A549 (cell line): ENCODE measurements at places on chromosomes 7 and 10.

DNA sequence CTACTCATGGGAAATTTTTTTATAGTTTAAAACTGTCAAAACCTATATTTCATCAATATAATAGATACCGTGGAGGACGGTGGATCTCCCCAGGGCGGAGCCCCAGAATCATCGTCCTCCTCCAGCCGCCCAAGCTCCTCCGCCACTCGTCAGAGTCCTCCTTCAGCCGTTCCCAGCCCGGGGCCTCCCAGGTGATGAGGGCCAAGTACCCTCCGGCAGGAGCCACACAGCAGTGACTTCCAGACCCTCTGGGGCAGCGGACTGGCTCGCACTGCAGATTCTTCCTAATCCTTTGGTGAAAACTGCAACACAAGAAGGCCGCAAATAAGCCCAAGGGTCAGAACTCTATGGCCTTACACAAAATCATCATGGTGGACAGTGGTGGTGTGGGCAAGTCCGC lies 26.8 kb upstream of the ABCB5 start:
- no peak for DNase-seq

DNA sequence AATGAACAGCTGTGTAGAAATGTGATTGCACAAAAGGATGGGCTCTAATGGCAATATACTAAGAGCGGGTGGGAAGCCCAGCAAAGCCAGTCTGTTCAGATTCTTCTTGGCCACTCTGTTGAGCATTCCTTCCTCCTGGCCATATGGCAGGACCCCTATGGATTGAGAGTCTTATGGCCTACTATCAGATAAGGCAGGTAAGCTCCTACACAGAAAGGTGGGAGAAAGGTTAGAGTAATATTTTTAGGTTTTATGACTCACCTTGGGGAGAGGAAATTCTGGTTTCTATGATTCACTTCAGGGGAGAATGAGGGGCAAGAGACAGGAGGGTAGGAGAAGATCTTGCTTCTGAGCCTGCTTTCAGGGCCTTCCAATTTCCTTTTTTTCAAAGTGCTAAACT lies 15.1 kb upstream of the AKR1B10 start:
- no peak for DNase-seq

DNA sequence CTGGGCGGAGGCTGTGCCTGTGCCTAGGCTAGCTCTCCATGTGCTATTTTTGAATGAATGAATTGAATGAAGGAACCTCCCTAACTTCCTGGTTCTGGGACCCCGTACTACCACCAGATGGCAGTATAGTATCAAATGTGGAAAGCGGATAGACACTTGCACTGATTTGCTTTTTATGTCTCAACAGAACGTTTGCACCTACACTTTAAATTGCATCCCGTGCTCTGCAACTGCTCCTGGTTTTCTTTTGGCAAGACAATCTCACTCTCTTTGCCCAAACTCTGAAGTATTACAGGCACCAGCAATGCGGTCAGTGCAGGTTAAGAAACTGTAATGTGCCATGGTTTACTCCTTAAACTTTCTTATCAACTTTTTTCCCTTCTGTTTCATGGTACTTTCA lies 6.5 kb downstream of the FZD8 start:
- peak; percentile 77 for DNase-seq

- no peak for DNase-seq
Measured at GRCh38 chr7:41731493-41732435, 28.9 kb upstream of the INHBA start.

- no peak for DNase-seq
Measured at GRCh38 chr7:132759482-132760243, 183.4 kb upstream of the PLXNA4 start.

DNA sequence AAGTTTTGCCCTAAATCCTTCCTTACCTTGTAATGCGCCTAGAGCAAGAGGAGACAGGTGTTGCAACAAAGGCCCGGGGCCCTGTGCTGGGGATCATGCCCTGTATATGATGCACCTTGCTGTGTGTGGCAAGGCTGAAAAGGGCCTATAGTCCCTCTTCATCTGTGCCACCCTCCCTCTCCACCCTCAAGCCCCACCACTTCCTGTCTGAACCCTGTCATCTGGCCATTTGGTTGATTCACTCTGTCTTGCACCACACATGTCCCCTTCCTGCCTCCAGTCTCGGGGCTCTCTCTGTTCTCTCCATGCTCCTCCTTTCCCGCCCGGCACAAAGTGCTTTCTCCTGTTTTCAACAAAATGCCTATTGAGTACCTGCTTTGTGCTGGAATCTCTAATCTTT lies 11.5 kb upstream of the MALSU1 start:
- DNase-seq = no peak

DNA sequence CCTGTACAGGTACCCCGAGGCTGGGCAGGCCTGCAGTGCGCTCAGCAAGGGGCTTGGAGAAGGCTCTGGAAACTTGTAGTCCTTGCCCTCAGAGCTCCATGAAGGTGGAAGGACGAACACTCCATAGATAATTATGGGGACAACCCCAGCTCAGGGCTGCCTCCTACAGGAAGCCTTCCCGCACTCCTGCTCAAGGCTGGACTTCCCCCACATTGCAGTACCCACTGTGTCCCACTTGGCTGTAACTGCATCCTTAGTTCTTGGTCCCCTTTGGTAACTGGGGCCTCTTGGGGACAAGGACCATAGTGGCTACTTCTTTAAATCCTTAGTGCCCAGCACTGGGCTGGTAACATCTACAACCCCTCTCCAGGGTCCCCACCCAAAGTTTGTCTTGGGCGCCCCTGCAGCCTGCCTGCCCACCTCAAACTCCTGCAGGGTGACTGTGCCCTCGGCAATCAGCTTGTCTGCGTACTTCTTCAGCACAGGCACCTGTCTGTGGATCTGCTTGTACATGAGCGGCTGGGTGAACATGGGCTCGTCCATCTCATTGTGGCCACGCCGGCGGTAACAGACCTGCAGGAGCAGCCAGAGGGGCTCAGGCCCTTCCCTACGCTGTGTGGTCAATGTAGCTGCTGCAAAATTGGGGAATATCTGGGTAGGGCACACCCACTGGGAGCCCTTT lies 17.1 kb downstream of the OGDHL start:
- no peak for DNase-seq

GRCh38 chr7:38781991-38782390 lies 127.0 kb downstream of the VPS41 start:
- no peak for DNase-seq

GRCh38 chr10:54869022-54869421 lies 68.0 kb upstream of the PCDH15 start:
- no peak for DNase-seq

DNA sequence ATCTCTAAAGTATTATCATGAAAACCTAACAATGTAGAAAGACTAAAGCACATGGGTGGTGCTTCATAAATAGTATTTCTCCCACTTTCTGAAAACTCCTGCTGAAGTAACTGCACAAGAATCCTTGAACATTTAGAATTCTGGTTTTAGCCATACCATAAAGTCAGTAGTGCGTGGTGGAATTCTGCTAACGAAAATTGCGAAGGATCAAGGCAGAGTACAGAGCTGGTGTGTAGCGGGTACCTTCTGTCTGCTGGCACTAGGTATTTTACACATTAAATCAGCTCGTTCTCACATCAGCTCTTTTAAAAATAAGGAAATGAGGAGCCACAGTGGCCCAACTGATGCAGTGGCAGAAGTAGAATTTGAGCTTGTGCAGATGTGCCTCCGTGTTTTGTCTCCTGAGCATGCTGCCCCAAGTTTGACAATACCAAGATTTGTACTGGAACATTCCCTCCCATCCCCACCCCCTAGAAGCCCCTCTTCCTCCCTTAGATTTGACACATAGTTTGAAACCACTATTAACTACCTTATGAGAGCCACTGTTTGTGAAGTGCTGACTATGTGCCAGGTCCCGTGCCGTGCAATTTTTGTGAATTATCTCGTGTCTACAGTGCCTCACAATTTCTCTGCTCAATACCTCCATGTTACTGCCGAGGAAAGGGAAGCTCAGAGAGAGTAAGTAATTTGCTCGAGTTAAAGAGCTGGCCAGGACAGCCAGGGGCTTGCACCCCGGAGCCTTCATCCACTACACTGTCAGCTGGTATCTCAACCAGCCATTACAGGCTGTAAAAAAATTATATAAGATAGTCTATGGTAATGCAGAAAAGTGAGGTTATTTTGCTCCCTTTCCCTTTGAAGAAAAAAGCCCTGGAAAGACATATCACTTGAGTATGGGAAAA lies 66.9 kb downstream of the EGFR start:
- DNase-seq = no peak

DNA sequence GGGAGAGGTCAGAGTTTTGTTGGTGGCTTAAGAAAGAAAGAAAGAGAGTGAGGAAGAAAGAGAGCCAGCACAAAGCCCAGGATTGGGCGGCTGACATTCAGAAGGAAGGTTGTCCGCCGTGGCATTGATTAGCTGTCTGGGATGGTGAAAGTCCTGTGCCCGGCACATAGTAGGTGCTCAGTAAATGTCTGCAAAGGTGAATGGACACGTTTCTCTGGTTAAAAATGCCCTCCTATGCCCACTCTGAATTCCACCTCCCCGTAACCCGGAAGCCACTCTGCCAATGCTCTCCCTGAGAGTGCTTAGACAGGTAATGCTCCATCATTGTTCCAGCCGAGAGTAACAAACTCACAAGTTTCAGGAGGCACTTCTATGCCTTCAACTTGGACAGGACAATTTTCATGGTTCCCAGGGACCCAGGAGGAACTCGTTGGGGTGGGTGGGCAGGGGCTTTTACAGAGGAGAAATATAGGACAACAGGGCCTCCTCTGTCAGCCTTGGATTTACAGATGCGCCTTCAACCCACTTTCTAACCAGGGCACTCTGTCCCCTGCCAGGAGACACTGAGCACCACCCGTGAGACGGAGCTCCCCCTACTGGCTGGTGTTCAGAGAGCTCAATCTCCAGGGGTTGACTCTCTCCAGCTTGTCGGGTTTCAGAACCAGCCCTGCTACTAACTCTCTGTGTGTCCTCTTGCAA lies 411.5 kb upstream of the ZMIZ1 start:
- peak; percentile 81 for DNase-seq

- peak; percentile 22 for DNase-seq
Measured at GRCh38 chr10:12684784-12685183, 316.7 kb downstream of the CCDC3 start.

GRCh38 chr10:77832238-77832637 lies 94.3 kb downstream of the DLG5 start:
- no peak for DNase-seq

DNA sequence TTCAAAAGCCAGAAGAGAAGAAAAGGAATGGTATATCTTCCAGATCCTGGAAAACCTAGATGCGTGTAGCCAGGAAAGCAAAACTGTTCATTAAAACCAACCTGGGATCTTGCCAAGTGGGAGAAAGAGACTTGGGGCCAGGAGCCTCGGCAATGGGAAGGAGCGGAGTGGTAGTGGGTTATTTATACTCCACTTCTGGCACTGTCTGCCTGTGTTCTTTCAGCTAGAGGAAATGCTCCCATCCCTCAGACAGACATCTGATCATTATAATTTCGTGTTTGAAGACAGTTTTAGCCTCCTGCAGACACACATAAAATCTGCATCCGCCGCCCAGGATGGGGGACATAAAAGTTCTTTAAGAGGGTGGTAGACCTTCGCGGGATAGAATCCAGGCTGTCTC lies 421.6 kb downstream of the RPS24 start:
- no peak for DNase-seq

DNA sequence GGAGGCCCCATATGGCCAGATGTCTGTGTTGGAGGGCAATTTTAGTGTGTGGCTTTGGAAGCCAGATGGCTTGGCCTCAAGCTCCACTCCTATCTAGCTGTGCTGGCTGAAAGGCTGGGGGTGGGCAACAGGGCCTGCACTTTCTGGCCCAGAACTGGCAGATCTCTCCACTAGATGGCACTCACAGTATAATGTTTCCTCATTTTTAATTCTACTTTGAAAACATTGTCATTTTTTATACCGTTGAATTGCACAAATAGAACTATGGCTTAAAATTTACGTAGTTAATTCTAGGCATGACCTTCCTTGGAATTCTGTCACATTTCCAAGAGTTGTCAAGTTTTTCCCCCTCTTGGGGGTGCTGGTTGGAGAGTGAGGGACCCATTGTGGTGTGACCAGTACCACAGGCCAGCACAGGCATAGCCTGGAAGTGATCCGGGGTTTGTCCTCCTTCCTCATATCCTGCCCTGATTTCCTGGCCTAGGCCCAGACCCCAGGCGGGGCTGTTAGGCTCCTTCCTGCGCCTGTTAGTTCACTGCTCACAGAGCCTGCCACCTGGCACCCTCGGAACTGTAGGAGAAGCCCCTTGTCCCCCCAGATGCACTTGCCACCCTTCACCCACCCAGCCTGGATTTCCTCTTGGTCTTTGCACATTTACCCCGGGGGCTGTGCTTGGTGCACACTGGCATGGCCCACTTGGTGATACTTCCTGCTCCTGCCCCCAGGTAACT lies 52.8 kb downstream of the ARHGAP22 start:
- peak; percentile 61 for DNase-seq

DNA sequence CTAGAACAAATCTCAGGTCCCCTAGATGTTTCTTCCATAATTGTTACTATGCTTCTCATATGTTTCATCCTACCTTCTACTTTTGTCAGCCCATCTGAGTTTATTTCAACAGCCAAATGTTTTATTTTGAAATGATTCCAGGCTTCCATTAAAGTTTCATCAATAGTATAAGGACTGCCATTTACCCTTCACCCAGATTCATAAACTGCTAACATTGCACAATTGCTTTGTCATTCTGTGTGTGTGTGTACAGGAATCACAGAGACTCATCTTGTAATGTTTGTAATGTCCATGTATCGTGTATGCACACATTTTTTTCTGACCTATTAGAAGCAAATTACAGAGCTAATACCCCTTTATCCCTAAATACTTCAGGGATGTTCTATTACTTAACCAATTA lies 25.5 kb downstream of the MMRN2 start:
- DNase-seq = no peak

DNA sequence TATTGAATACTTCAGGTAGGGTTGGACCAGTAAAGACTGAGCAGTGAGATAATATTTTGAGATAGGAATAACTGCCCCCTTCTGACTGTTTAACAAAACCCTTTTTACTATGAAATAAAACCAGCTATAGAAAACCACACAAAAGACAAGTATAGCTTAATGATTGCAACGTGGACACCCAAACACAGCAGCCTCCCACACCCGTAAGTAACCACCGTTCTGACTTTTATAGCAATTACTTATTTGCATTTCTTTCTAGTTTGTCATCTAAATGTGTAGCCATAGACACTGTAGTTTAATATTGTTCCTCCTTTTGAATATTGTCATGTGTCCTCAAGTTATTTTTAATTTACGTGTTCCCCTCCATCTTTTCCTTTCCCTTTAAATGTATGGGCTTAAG lies 42.9 kb upstream of the SYPL1 start:
- DNase-seq = no peak

- no peak for DNase-seq
Measured at GRCh38 chr10:14635043-14635710, 139.5 kb downstream of the FAM107B start.

- DNase-seq = no peak
Measured at GRCh38 chr7:102288285-102288930, 1.7 kb downstream of the SH2B2 start.
